ENCODE measurements at places on chromosomes 3 and 15.

DNA sequence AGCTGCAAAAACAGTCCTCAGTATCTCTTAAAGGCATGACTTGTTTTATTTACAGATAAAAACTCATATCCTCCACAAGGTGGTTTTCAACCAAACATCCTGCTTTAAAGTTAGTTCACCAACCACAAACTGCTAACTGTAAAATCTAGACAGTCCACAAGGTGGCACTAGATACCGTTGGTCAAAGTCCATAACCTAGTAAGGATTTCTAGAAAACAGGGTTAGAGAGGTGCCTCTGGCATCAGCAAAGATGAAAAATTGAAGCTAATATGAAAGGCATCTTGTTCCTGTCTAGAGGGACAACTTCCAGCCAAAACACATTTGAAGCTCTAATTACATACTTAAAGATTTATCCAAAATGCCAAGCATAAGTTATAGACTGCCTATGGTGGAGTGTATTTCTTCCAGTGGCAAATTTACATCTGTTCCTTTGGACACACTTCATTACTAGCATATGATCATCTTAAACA lies 56.0 kb downstream of the ZMAT3 start:
- DNase-seq: peak; percentile 93

DNA sequence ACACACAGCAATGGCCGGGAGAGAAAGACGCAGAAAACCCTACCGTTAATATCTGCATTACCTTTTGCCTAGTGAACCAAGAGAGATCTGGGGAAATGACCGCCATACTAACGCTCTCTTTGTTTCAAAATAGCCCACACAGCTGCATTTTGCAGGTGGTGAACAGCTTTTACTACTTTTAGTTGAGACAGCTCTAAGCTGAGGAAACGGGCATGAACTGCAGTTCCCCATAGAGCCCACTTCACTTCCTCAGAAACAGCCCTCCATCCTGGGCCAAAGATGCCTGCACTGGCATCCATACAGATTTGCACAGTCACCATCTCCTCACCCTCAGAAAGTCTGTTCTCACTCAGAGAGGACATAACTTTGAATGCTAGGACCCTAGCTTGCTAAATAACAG lies 45.0 kb downstream of the ZNF860 start:
- peak; percentile 62 for DNase-seq

- no peak for DNase-seq
Observed at GRCh38 chr3:87004883-87005282, 13.9 kb upstream of the VGLL3 start.

GRCh38 chr3:145266368-145266767 lies 894.6 kb downstream of the PLOD2 start:
- no peak for DNase-seq

Measured in hematopoietic multipotent progenitor cell treated with erythropoietin and hydrocortisone succinate and interleukin-3 and kit ligand, for 4 days (in vitro differentiated cells).